RWPE2 (cell line): ENCODE measurements at places on chromosomes 4 and X.

- no peak for DNase-seq
Observed at GRCh38 chrX:56762220-56762619, 33.2 kb downstream of the NBDY start.

DNA sequence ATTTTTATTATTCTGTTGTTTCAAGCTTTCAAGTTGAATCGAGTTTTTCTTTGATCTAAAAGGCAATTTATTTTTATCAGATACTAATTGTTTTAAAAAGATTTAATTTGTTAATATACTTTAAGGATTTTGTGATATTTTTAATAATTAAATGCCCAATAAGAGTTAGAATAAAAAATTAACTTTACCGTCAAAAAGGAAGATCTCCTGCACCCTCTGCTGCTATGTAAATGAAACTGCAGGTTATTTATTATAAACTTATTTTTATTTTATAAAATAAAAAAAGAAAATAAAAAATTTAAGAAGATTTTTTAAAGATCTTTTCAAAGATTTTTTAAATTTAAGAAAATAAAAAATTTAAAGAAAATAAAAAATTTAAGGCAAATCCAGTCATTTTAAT lies 166.1 kb downstream of the CCSER1 start:
- DNase-seq: no peak

- no peak for DNase-seq
Observed at GRCh38 chrX:130636277-130636676, 234.5 kb downstream of the RBMX2 start.

DNA sequence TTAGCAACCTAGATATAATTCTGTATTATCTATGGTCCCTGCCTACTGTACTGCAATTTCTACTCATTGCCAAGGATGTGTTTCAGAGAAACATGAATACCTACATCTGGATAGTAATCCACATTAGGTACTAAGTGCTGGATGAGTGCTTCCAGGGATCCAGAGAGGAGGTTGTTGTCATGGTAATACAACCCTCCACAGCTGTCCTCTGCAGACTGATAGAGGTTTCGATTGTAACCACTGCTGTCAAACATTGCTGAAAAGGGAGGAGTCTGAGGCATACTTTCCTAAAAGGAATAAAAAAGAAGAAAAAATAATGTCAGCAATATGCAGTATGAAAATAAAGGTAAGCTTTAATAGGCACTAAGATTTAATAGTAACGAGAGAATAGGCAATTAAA lies 12.5 kb downstream of the RASGEF1B start:
- no peak for DNase-seq

- no peak for DNase-seq
Observed at GRCh38 chr4:180909279-180909678, 1333.9 kb upstream of the TENM3 start.

- no peak for DNase-seq
Observed at GRCh38 chr4:124414276-124415040, 298.1 kb downstream of the ANKRD50 start.

DNA sequence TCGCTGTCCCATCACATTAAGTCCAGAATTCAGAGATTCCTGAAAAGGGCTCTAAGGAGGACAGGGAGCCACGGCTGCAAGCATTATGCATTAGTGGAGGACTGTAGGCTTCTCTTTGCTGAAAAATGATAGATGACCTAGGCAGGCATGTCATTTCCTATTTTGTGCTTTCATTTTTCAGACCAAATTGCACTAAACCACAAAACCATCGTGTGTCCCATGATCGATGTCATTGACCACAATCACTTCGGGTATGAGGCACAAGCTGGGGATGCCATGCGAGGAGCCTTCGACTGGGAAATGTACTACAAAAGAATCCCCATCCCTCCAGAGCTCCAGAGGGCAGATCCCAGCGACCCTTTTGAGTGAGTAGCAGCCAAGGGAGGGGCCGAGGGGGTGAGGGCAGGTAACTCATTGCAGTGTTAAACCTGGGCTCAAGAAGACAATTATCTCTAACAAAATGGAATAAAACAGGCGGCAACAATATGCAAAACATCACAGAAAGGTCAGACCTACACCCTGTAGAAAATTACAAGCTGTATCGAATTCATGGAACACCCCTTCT lies 355.2 kb upstream of the GALNT7 start:
- DNase-seq: no peak

GRCh38 chr4:10737337-10737736 lies 52.8 kb upstream of the CLNK start:
- DNase-seq: no peak

- DNase-seq: no peak
Observed at GRCh38 chrX:136839196-136839595, 41.3 kb downstream of the RBMX start.

GRCh38 chrX:16239211-16239610 lies 71.9 kb downstream of the MAGEB17 start:
- peak; percentile 48 for DNase-seq

GRCh38 chr4:20338841-20339240 lies 87.1 kb downstream of the SLIT2 start:
- DNase-seq: no peak

GRCh38 chr4:111802191-111802590 lies 343.1 kb upstream of the FAM241A start:
- DNase-seq: no peak

DNA sequence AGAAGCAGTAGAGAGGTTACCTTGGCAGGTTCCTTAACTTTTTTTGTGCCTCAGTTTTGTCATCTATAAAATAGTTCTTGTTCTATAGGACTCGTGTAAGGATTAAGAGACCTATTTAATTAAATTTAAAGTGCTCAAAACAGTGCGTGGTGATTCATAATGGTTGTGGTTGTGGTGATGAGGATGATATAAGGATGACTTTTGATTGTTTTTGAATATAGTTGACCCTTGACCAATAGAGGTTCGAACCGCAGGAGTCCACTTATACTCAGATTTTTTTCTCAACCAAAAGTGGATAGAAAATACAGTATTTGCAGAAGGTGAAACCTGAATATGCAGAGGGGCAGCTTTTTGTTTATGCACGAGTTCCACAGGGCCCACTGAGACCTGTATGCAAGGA lies 14.6 kb downstream of the SMAD1 start:
- DNase-seq: no peak

DNA sequence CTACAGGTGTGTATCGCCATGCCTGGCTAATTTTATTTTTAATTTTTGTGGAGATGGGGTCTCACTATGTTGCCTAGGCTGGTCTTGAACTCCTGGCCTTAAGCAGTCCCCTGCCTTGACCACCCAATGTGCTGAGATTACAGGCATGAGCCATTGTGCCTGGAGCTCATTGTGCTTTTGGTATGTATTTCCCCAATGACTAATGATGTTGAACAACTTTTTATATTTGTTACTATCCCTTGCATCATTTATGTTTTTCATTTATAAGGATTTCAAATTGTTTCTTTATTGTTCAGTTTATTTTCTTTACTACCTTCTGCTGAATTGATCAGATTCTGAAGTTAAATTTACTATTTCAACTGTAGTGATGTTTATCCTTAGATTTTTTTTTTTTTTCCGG lies 199.7 kb downstream of the CEP135 start:
- DNase-seq: no peak

DNA sequence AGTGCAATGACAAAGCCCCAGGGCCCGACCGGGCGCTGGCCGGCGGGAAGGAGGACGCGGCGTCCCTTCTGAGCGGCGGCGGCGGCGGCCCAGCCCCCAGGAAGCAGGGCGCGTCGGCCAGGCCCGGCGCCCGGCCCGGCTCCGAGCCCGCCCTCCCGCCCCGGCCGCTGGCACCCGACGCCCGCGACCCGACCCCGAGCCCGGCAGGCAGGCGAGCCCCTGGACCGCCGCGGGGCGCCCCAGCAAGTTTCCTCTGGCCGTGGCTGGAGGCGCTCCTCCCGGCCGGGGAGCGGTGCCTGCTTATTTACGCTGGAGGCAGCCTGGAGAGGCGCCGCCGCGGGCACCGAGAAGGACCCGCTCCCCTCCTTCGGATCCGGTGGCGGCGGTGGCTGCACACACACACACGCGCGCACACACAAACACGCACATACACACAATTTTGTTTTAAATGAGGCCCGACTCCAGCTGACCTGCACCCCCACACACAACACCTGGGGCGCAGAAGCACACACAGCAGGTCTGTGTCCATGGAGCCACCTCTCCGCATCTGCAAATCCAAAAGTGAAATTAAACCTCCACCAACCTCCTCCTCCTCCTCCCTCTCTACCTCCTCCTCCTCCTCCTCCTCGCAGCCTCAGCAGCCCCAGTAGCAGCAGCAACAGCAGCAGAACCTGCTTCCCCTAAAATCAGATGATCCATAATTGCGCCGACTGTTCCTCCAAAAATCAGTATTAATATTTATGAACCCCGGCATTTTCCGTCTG lies 669 bp downstream of the IRF2 start:
- DNase-seq: no peak

DNA sequence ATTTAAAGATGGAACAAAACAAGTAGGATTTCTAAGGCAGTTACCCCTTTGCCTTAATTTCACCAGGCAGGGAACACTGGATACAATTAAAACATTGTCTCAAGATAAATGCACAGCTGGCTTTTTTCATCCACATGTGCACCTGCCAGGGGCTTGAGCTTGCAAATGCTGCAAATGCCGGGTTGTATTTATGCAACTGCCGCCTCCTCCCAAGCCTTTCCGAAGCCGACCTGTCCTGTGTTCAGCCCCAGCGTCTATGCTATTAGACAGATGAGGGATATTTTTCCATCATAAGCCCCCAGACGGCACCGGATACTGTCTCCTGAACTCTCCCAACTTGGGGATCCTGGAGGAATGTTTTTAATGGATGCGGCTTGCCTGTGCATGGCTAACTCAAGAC lies 251.6 kb downstream of the CRLF2 start:
- no peak for DNase-seq

DNA sequence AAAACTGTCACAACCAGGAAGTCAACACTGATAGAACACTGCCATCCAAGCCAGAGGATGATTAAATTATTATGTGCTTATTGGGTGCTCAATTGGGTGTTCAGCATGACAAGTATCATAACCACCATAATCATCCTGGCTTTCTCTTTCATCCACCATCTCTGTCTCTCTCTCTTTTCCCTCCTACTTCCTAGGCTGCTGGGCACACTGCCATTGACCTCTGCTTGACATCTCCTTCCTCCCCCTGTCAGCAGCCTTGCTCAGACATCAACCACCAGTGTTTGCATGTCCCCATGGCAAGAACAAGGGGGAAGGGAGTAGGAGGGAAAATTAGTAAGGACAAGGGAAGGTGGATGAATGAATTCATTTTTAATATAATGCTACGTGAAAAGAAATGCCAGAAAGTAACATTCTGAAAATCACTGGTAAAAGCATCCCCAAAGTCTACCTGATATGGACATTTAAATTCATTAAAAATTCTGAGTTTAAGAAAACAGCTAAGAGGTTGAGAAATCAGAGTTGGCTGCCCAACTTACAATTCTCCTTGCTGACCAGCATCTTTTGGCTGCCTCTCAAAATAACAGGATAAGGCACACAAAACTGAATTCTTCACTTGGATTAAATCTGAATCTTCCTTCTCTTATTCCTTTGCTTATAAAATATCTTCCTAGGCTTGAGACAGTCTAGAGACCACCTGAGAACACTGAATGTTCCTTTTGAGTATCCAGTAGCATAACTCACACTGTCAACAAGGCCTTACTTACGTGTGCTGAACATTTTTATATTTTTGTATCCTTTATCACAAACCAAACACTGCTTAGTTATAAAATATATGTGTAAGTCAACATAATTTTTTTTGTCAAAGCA lies 48.5 kb downstream of the SNCA start:
- no peak for DNase-seq

DNA sequence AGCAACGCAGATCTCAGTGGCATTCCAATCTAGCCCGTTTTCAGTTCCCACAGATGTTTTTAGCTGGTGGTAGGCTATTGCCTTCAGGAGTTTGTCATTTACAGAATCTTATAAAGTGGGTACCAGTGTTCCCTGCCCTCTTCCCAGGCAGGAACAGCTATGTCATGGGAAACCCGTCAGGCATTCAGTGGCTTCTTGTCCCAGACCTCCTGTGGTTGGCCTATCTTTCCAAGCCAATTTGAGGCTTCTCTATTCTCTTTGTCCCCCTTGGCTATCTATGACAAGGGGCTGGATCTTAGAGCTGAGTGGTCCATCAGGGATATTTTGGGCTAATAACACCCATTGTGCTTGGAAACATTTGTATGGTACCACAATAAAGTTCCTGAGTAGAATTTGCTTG lies 33.6 kb upstream of the RPL34 start:
- DNase-seq: no peak

DNA sequence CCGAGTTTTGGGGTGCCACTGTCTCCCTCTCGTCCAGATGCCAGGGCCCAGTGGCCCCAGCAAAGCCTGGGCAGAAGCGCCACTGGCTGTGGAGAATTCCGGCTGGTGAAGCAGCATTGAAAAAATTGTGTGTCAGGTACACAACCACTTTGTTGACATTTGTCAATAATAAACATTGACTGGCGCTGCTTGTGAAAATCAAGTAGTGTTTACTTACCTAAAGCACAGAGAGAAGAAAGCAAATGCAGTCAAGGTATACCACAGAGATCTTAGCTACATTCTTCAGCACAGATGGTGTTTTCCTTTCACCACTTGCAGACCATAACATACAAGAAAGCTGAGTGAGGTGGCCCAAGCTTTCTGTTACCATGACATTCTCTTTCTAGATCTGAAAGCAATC lies 14.5 kb upstream of the SLC7A11 start:
- DNase-seq: no peak

DNA sequence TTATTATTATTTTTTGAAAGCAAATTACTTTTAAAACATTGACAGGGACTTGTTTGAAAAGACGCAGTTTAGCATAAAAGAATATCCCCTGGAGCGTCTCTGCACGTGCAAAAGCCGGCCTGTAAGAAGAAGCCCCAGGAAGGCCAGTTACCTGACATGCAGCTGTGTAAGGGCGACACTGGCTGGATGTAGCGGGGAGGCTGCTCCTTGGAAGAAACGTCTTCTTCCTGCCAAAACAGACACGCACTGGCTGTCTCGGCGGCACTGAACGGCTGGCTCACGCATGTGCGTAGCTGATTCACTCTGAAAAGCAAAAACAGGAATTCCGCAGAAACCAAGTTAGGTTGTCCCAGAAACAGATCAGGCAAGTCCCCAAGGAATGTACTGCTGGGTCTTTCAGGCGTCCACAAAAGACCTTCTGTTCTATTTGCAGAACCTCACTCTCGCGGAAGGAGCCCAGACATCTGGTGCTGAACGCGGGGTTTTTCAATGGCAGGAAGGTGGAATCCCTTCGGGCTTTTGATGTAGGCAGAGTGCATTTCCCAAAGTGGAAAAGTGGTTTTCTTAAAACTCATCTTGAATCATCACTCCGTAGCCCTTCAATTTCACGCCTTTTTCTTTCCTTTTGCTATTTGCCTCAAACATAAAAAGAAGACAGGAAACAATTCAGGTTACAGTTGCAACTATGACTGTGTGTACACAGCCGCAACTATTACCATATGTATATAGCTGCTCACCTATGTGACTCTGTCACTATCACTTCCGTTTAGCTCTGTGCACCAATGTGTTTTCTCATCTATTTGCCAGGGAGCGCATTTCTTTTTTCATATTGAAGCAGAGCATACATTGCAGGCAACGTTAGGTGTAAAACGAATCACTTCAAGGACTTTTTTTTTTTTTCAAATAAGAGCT lies 38.1 kb upstream of the ARSH start:
- DNase-seq: no peak
